Natural killer cell treated with Interleukin-12 subunit alpha and Interleukin-12 subunit beta and Interleukin-15 and Interleukin-18, amount 100 ng/mL, for 72 hours (primary cell): ENCODE measurements at places on chromosomes 12 and 14. TPM values are rescaled to one million over a fixed set of nuclear protein-coding genes. Genes with fewer than 3 reads are reported as not detected.

DNA sequence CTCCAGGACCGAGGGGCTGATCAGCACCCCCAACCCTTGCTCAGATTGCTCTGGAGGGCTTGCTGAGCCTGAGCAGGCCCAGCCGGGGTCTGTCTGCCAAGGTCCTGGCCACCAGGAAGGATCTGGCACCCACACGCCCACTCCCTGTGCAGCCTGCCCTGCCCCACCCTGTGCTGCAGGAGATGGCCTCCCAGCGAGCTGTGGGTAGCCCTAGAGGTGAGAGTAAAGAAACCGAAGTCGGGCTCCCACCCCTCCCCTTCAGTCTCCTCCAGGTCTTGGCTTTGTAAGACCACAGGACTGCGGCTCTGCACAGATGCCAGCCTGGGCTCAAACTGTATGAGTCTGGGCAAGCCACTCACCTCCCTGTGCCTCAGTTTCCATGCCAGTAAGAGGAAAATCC lies 307.8 kb downstream of the BCL11B start:
- no peak overlapping the region for H3K4me3 ChIP-seq
- H3K4me1 ChIP-seq, result peaks cover 13% of the 10 kb centered on the region
- H3K27me3 ChIP-seq, result peaks cover 20% of the 10 kb centered on the region
- H3K36me3 ChIP-seq, result no peaks in the 10 kb centered on the region
- DNase-seq, result no peak

DNA sequence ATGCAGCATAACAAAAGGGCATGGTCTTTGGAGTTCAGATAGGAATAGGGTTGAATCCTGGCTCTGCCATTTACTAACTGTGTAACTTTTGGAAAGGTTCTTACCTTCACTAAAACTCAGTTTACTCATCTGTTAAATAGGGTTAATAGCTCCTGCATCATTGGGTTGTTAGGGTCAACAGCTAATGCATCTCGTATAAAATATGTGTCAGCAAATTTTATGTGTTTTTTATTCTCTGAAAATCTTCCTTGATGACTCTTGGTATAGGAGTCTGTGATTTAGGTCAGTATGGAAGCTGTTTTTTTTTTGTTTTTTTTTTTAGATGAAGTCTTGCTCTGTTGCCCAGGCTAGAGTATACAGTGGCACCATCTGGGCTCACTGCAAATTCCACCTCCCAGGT lies 36.1 kb upstream of the SRP54 start:
- H3K27ac ChIP-seq, result no peak overlapping the region
- no peak for DNase-seq
- H3K4me1 ChIP-seq, result peaks cover 6% of the 10 kb centered on the region
- H3K36me3 ChIP-seq, result peaks cover 24% of the 10 kb centered on the region
- no peaks in the 10 kb centered on the region for H3K27me3 ChIP-seq

DNA sequence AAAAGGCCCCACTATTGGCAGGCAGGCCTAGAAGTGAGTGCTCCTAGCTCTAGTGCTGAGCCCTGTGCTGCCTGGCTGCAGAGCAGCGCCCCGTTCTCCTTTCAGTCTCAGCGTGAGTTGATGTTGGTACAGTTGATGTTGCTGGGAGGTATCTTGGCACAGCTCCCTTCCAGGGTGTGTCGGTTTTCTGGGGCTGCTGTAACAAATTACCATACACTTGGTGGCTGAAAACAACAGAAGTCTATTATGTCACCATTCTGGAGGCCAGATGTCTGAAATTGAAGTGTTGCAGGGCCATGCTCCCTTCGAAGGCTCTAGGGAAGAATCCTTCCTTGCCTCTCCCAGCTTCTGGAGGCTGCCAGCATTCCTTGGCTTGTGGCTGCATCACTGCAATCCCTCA lies 151.4 kb downstream of the TSPAN9 start:
- no peaks in the 10 kb centered on the region for H3K4me1 ChIP-seq
- no peak for DNase-seq
- no peaks in the 10 kb centered on the region for H3K36me3 ChIP-seq
- H3K27me3 ChIP-seq, result no peaks in the 10 kb centered on the region
- no peak overlapping the region for H3K27ac ChIP-seq
- no peak overlapping the region for H3K4me3 ChIP-seq

- no peak overlapping the region for H3K27ac ChIP-seq
- H3K36me3 ChIP-seq, result peaks cover 4% of the 10 kb centered on the region
- DNase-seq, result no peak
- H3K4me3 ChIP-seq, result no peak overlapping the region
- no peaks in the 10 kb centered on the region for H3K4me1 ChIP-seq
Observed at GRCh38 chr14:39015360-39015961, 87.6 kb downstream of the SEC23A start.

DNA sequence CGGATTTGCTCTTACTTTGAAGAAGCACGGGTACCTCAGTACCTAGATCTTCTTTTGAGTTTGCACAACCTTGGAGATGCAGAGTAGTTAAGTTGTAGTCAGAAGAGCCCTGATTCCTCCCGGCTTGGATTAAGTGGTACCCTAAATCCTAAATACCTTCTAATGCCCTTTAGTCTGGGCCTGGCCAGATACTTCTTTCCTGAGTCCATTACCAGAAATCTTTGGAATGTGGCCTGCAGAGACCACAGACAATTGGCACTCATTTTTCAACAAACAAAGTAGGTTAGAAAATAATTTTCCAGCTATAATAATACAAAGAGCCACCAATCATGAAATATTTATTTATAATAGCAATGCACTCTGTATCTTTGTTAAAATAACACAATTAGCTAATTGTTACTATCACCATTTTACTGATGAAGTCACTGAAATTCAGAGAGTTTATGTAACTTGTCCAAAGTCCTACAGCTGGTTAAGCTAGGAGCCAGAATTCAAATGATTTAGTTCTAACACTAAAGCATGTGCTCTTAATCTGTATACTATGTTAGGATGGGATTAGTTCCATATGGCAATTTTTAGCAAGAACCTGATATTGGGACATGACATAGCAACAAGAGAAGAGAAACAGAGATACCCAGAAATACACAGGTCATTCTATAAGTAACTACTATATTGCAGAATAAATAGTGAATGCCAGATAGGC lies 132.1 kb upstream of the PDZRN4 start:
- no peak for DNase-seq
- no peaks in the 10 kb centered on the region for H3K4me1 ChIP-seq
- H3K27me3 ChIP-seq, result no peaks in the 10 kb centered on the region
- no peak overlapping the region for H3K27ac ChIP-seq
- no peak overlapping the region for H3K4me3 ChIP-seq

DNA sequence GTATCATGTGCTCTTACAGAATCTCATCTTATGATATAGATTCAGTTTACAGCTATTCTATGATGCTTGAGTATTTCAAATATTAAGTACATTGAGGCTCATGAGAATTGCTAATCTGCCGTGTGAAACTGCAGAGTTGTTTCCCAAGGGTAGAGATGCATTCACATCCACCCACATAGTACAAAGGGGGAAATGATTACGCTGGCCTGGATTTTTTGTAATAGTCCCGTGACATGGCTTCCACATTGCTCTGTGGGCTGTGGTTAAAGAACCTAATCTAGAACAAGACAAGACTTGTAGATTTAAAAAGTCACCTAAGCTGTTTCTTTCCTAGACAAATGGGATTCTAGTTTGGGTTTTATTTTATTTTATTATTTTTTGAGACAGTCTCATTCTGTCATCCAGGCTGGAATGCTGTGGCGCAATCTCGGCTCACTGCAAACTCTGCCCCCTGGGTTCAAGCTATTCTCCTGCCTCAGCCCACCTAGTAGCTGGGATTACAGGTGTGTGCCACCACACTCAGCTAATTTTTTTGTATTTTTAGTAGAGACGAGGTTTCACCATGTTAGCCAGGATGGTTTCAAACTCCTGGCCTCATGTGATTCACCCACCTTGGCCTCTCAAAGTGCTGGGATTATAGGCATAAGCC lies 13.0 kb upstream of the RIOX1 start:
- H3K36me3 ChIP-seq, result no peaks in the 10 kb centered on the region
- H3K4me1 ChIP-seq, result no peaks in the 10 kb centered on the region
- no peak overlapping the region for H3K4me3 ChIP-seq
- no peak for DNase-seq
- no peaks in the 10 kb centered on the region for H3K27me3 ChIP-seq

DNA sequence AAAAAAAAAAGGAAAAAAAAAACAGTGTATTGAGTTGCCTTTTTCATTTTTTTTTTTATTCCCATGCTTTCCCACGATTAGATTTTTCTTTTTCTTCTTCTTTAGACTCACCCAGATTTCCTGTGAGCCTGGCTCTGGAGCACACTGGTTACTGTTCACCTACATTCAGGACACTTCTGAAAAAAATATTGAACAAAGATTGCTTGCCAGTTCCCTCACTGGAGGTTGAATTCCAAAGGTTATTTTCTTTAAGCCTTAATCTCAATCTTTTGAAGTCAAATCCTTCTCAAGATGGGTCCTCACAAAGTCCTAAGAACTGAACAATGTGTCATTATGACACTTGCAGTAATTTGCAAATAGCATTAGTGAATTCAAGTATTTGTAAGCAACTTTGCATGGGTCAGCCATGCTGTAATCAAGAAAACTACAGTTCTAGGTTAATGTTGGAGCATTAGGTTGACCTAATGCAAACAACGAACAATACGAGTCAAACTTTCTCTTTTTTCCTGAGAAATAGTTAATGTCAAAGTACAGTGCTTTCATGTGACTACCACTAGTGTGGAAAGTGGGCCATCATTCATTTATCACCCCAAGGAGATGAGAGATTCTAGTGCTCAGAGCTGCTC lies 49.2 kb upstream of the DUSP6 start:
- no peaks in the 10 kb centered on the region for H3K36me3 ChIP-seq
- no peak overlapping the region for H3K4me3 ChIP-seq
- DNase-seq, result no peak
- no peak overlapping the region for H3K27ac ChIP-seq

DNA sequence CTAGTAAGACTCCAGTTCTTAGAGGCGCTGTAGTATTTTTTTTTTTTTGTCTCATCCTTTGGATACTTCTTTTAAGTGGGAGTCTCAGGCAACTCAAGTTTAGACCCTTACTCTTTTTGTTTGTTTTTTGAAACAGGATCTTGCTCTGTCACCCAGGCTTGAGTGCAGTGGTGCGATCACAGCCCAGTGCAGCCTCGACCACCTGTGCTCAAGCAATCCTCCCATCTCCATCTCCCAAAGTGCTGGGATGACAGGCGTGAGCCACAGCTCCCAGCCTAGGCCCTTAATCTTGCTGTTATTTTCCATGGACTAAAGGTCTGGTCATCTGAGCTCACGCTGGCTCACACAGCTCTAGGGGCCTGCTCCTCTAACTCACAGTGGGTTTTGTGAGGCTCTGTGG lies 21.3 kb downstream of the GPRC5A start:
- no peaks in the 10 kb centered on the region for H3K36me3 ChIP-seq
- no peak overlapping the region for H3K4me3 ChIP-seq
- DNase-seq, result no peak
- peaks cover 21% of the 10 kb centered on the region for H3K4me1 ChIP-seq

GRCh38 chr12:12671850-12672660 lies 23.9 kb downstream of the GPR19 start:
- DNase-seq, result no peak
- no peaks in the 10 kb centered on the region for H3K4me1 ChIP-seq
- no peak overlapping the region for H3K27ac ChIP-seq

Gene RPS29
- 518 TPM for total RNA-seq

Gene EFS
- not detected for total RNA-seq

Gene PRKD1
- total RNA-seq, result 0.61 TPM

Gene CCND2
- total RNA-seq, result 1,190 TPM

Gene CABP1
- total RNA-seq, result 0.24 TPM

Gene YY1
- total RNA-seq, result 75.7 TPM

Gene GALNT8
- 0.50 TPM for total RNA-seq

Gene MYF5
- total RNA-seq, result not detected

Gene AGAP2
- total RNA-seq, result 54.1 TPM
